ENCODE measurements at places on chromosomes 4 and X. TPM values are rescaled to one million over a fixed set of nuclear protein-coding genes. Genes with fewer than 3 reads are reported as not detected.

- H3K36me3 ChIP-seq, result no peaks in the 10 kb centered on the region
- H3K4me1 ChIP-seq, result peaks cover 4% of the 10 kb centered on the region
- no peak overlapping the region for H3K27ac ChIP-seq
- no peak for DNase-seq
- no peaks in the 10 kb centered on the region for H3K27me3 ChIP-seq
Measured at GRCh38 chr4:47612116-47613023, 127.3 kb downstream of the ATP10D start.

The IRAK1 gene
- total RNA-seq, result 115 TPM

DNA sequence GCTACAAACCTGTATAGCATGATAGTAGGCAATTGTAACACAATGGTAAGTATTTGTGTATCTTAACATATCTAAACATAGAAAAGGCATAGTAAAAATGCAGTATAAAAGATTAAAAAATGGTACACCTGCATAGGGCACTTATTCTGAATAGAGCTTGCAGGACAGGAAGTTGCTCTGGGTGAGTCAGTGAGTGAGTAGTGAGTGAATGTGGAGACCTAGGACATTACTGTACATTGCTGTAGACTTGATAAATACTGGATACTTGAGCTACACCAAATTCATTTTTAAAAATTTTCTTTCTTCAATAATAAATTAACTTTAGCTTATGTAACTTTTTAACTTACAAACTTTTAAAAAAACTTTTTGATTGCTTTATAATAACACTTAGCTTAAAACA, 68.2 kb upstream of the MAML3 start:
- no peaks in the 10 kb centered on the region for H3K36me3 ChIP-seq
- DNase-seq, result no peak
- H3K4me1 ChIP-seq, result no peaks in the 10 kb centered on the region
- no peak overlapping the region for H3K4me3 ChIP-seq

GRCh38 chr4:37890801-37891259, at the start of gene TBC1D1:
TSS of gene TBC1D1 (plus strand) at chr4:37891084. CDS start at chr4:37902096, 11,012 bp downstream.
- peak within 1 kb of the TSS; percentile 73 for H3K4me3 ChIP-seq
- no peak for DNase-seq
- H3K36me3 ChIP-seq, result no peaks in the 10 kb centered on the region
- peak within 1 kb of the TSS; percentile 92 for H3K27ac ChIP-seq
- H3K27me3 ChIP-seq, result no peaks in the 10 kb centered on the region
- H3K4me1 ChIP-seq, result peaks cover 5% of the 10 kb centered on the region

DNA sequence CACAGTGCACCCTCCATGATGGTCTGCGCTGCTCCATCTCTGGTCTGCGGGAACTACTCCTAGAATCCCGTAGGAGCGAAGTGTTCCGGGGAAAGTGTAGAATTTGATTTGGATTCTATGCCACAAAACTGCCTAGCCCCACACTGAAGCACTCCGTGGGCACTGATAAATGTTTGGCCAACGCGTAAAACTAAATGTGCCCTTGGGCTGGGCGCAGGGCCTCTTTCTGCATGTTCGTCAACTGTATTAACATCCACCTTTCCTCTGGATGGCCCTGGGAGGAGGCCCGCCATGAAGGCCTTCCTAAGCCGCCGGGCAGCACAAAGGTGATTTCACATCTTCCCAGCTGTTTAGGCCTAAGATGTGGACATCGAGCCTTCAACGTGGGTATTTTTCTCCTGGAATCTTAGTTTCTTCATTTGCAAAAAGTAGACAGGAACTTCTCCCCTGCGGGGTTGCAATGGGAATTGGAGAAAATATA, 2.6 kb downstream of the MSX1 start:
- H3K36me3 ChIP-seq, result no peaks in the 10 kb centered on the region
- peaks cover 100% of the 10 kb centered on the region for H3K27me3 ChIP-seq
- H3K27ac ChIP-seq, result no peak overlapping the region

- no peaks in the 10 kb centered on the region for H3K4me1 ChIP-seq
- no peaks in the 10 kb centered on the region for H3K36me3 ChIP-seq
- H3K4me3 ChIP-seq, result no peak overlapping the region
- no peak overlapping the region for H3K27ac ChIP-seq
- no peaks in the 10 kb centered on the region for H3K27me3 ChIP-seq
Measured at GRCh38 chrX:117977526-117977925, 139.1 kb downstream of the KLHL13 start.

The TMEM156 gene
- 1.1 TPM for total RNA-seq

DNA sequence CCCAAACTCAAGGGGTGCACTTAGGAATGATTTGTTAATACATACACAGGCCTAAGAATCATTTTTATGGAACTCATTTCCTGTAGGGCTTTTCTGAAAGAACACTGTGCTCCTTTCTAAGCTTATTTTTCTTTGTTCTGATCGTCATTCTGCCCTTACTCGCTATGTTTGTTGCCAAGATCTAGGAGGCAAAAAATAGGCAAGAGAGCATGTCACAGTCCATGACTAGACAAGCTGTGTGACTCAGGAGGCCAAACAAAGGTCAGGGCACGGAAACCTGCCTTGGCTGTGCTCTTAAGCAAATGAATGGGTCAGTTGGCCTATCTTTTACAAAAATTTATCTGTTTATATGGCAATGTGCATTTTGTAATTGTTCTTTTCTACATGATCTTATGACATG, 42.5 kb upstream of the C1GALT1C1 start:
- no peak overlapping the region for H3K4me3 ChIP-seq
- DNase-seq, result no peak
- peak overlapping the region; percentile 49 for H3K27ac ChIP-seq
- no peaks in the 10 kb centered on the region for H3K36me3 ChIP-seq
- no peaks in the 10 kb centered on the region for H3K4me1 ChIP-seq
- no peaks in the 10 kb centered on the region for H3K27me3 ChIP-seq

- no peak overlapping the region for H3K27ac ChIP-seq
- no peaks in the 10 kb centered on the region for H3K4me1 ChIP-seq
Measured at GRCh38 chrX:70494441-70494840, 49.8 kb downstream of the DLG3 start.

DNA sequence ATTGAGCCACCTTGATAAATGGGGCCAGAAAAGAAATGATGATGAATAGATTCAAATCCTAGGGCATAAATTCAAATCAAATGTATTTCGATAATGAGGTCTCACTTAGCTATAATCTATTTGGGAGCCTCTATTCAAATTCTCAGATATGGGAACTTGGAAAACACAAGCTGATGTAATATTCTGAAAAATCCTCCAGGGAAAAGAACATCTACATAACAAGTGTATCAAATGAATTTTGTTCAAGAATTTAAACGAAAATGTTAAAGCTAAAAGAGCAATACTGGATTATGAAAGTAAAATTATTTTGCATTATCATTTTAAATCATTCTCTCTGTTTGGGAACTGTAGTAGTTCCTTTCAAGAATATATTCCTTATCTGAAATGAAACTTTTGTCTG, 38.9 kb upstream of the RAP1GDS1 start:
- H3K4me3 ChIP-seq, result no peak overlapping the region
- DNase-seq, result no peak
- H3K27ac ChIP-seq, result no peak overlapping the region
- no peaks in the 10 kb centered on the region for H3K36me3 ChIP-seq
